T-helper 17 cell (primary cell): ENCODE measurements at places on chromosomes 5 and 9. TPM values are rescaled to one million over a fixed set of nuclear protein-coding genes. Genes with fewer than 3 reads are reported as not detected.

Gene PDZD2
- 3.0 TPM for total RNA-seq

Gene UNC13B
- total RNA-seq: 0.50 TPM

Gene LURAP1L
- total RNA-seq: 0.31 TPM

Gene SPAAR
- total RNA-seq: not detected

Gene PDE8B
- total RNA-seq: 0.29 TPM

Gene RIOK2
- total RNA-seq: 27.2 TPM

Gene PCDHGA3
- total RNA-seq: not detected

- no peaks in the 10 kb centered on the region for H3K36me3 ChIP-seq
- DNase-seq: no peak
- H3K27me3 ChIP-seq: peaks cover 14% of the 10 kb centered on the region
- H3K4me1 ChIP-seq: no peaks in the 10 kb centered on the region
- no peak overlapping the region for H3K27ac ChIP-seq
These were observed 26.4 kb upstream of the PRUNE2 start for GRCh38 chr9:76932265-76932664.

GRCh38 chr9:92467511-92467910 lies 14.8 kb downstream of the ASPN start:
- no peak for DNase-seq
- H3K27ac ChIP-seq: no peak overlapping the region
- H3K27me3 ChIP-seq: no peaks in the 10 kb centered on the region
- no peak overlapping the region for H3K4me3 ChIP-seq

DNA sequence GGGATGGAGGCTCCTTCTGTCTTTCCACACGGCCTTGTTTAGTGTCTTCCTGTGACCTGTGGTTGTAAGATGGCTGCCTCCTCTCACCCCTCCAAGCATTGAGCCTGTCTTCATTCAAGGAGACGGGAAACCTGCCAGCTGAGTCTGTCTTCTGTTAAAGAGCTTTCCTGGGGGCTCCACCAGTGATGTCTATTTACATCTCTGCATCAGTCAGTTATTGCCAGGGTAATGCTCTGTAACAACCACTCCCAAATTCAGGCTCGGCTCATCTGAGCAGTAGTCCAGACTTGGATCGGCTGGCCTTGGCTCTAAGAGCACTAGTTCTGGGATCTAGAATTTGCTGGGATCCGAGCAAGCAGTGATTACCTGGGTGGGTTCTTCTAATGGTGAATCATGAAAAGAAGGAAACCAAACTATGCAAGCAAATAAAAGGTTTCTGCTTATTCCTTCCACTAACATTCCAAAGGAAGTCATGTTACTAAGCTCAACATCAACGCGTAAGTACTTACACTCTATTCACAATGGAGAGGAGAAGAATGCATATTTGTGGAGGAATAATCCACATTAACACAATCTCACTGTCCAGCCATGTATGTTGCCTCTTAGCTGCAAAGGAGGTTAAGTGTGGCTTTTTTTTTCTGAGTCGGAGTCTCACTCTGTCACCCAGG lies 61.7 kb downstream of the GALNT12 start:
- H3K4me1 ChIP-seq: no peaks in the 10 kb centered on the region
- no peak for DNase-seq

DNA sequence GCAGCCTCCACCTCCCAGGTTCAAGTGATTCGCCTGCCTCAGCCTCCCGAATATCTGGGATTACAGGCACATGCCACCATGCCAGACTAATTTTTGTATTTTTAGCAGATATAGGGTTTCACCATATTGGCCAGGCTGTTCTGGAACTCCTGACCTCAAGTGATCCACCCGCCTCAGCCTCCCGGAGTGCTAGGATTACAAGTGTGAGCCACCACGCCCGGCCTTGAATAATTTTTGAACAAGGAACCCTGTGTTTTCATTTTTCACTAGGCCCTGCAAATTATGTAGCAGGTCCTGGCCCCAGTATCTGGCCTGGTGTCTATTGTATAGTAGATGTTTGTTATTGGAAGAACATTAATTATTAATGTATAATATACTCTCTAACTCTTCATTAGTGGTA lies 140.7 kb downstream of the PIK3R1 start:
- no peak overlapping the region for H3K4me3 ChIP-seq
- DNase-seq: no peak
- peaks cover 4% of the 10 kb centered on the region for H3K27me3 ChIP-seq
- H3K36me3 ChIP-seq: no peaks in the 10 kb centered on the region

DNA sequence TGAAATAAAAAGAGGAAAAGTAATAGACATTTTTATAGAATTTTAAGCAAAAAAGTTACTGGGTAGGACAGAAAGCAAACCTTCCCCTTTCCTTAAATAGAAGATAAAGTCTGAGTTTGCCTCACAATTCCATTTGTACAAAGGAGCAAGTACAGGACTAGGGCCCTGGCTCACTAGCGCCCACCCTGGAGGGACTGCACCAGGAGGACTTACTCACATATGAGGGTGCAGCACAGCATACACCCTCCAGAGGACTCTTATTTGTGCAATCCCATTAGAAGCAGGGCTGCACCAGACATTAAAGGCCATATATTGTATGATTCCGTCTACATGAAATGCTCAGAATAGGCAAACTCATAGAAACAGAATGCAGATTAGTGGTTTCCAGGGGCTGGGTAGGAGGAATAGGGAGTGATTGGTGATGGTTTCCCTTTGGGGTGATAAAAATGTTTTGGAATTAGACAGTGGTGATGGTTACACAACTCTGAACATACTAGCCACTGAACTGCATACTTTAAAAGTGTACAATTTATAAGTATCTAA lies 4.5 kb downstream of the REEP5 start:
- peak overlapping the region; percentile 82 for H3K27ac ChIP-seq
- no peak for DNase-seq
- peaks cover 48% of the 10 kb centered on the region for H3K4me1 ChIP-seq
- peak overlapping the region; percentile 46 for H3K4me3 ChIP-seq
- H3K27me3 ChIP-seq: no peaks in the 10 kb centered on the region

DNA sequence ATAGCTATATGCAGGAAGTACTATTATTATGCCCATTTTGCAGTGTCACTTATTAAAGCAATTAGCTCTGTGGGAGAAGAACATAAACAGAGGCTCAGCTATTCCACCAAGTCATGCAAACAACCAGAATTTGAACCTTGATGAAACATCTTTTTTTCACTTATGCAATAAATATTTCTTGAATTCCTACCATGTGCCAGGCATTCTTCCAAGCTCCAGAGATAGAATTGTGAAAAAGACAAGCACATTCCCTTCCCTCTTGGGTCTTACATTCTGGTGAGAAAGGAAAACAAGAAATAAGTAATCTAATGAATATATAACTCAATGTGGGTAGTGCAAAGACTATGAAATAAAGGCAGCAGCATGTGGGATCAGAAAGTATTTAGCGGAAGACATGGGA lies 32.1 kb upstream of the ADRB2 start:
- DNase-seq: no peak
- no peak overlapping the region for H3K27ac ChIP-seq
- H3K36me3 ChIP-seq: peaks cover 2% of the 10 kb centered on the region

GRCh38 chr9:136784997-136785361 lies 6.2 kb upstream of the TMEM141 start:
- no peak for DNase-seq
- H3K4me1 ChIP-seq: peaks cover 21% of the 10 kb centered on the region
- H3K27ac ChIP-seq: no peak overlapping the region
- H3K27me3 ChIP-seq: peaks cover 21% of the 10 kb centered on the region

- no peak for DNase-seq
- H3K36me3 ChIP-seq: no peaks in the 10 kb centered on the region
- H3K27me3 ChIP-seq: peaks cover 27% of the 10 kb centered on the region
- peaks cover 2% of the 10 kb centered on the region for H3K4me1 ChIP-seq
- no peak overlapping the region for H3K4me3 ChIP-seq
These were observed 54.4 kb downstream of the CMYA5 start for GRCh38 chr5:79743846-79744605.

DNA sequence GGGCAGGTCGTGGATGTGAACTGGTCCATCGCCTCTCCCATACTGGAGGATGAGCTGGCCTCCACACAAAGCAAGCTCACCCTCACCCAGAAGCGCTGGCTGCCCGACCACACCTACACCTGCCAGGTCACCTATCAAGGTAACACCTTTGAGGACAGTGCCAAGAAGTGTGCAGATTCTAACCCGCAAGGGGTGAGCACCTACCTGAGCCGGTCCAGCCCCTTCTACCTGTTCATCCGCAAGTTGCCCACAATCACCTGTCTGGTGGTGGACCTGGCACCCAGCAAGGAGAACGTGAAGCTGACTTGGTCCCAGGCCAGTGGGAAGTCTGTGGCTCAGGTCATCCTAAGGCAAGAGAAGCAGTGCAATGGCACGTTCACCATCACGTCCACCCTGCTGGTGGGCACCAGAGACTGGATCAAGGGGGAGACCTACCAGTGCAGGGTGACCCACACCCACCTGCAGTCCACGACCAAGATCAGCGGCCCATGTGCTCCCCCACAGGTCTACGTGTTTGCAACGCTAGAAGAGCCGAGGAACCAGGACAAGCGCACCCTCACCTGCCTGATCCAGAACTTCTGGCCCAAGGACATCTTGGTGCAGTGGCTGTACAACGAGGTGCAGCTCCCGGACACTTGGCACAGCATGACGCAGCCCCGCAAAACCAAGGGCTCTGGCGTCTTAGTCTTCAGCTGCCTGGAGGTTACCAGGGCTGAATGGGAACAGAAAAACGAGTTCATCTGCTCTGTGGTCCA lies 71.3 kb downstream of the INSL6 start:
- H3K36me3 ChIP-seq: peaks cover 3% of the 10 kb centered on the region
- no peak overlapping the region for H3K27ac ChIP-seq
- DNase-seq: no peak
- H3K4me3 ChIP-seq: no peak overlapping the region

DNA sequence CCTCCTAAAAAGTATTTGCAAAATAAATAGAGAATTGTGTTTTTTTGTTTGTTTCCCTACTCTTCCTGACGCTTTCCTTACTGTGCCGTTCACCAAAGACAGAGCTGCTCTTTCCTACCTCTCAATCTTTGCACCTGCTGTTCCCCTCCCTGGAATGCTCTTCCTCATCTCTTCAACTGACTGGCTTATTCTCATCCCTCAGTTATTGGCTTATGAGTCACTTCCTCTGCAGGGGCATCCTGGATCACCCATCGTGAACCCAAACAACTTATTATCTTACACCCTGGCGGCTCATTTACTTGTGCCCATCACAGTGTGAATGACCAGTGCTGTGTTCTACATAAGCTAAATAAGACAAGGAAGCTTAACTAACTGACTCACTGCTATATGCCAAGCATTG lies 36.1 kb upstream of the CCNG1 start:
- H3K27ac ChIP-seq: no peak overlapping the region
- no peaks in the 10 kb centered on the region for H3K4me1 ChIP-seq
- no peak overlapping the region for H3K4me3 ChIP-seq
- no peaks in the 10 kb centered on the region for H3K36me3 ChIP-seq
- peaks cover 25% of the 10 kb centered on the region for H3K27me3 ChIP-seq

DNA sequence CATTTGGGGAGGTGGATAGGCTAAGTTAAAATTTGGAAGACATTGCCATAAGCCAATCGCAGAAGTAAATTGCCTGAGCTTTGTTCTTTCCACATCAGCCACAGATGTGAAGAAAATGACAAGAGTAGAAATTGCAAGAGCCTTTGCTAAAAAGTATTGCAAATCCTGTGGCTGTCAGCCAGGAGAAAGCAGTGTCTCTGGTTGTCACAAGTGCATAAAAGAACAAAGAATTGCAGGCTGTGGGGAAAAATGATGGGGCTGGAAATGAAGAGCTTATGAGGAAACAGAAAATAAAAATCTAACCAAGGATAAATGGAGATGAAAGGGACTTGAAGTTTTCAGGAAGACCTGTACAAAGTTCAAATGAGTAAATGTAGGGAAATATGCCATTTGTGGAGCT lies 344.8 kb downstream of the CSNK1G3 start:
- no peak for DNase-seq
- no peak overlapping the region for H3K4me3 ChIP-seq
- H3K4me1 ChIP-seq: no peaks in the 10 kb centered on the region
- H3K36me3 ChIP-seq: no peaks in the 10 kb centered on the region

DNA sequence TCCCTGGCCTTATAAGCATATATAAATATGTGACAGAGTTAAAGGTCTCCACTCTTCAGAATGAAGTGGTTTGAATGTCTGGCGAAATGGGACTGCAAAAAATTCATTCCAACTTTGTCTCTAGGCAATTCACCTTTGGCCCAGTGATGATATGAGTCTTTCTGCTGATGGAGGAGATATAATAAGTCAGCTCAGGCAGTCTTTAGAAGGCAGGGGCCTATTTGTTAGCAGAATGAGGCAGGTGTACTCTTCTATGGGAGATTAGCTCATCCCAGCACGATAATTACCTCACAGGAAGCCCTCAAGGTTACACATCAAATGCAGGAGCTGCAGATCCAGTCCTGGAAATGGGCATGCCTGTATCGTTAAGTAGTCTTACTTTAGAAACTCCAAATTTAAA lies 300.5 kb downstream of the NR2F1-AS1 start:
- DNase-seq: no peak
- no peaks in the 10 kb centered on the region for H3K4me1 ChIP-seq
- no peak overlapping the region for H3K4me3 ChIP-seq
- no peaks in the 10 kb centered on the region for H3K36me3 ChIP-seq
- H3K27ac ChIP-seq: no peak overlapping the region

DNA sequence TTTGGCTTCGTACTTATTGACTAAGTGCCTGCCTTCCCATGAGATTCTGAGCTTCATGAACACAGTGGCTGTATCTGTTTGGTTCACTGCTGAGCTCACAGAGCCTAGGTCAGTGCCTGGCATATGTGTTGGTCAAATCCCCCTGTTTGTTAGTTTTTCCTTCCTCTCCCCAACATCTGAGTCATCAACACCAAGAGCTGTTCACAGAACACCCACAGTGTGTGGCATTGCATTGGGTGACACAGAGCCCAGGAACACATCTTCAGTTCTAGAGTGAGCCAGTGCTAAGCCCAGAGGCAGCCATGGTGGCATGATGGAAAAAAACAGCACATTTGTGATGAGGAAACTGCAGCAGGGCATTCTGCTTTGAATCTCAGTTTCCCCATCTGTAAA lies 294.6 kb downstream of the SEC61B start:
- no peak for DNase-seq
- peaks cover 29% of the 10 kb centered on the region for H3K27me3 ChIP-seq
- no peak overlapping the region for H3K27ac ChIP-seq
- peaks cover 3% of the 10 kb centered on the region for H3K4me1 ChIP-seq

DNA sequence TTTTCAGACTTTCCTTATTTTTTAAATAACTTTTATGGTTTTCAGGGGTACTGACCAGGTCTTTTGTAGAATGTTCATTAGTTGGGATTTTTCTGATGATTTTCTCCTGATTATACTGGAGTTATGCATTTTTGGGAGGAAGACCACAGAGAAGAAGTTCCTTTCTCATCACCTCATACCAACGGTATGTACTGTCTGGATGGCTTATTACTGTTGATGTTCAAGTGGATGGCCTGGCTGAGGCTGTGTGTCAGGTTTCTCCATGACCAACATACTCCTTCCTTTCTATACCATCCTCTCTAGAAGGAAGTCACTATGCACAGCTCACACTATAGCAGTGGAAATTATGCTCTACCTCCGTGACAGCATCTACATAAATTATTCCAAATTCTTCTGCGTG lies 71.1 kb upstream of the NR3C1 start:
- H3K27ac ChIP-seq: no peak overlapping the region
- H3K4me3 ChIP-seq: no peak overlapping the region
- H3K27me3 ChIP-seq: no peaks in the 10 kb centered on the region
- no peak for DNase-seq
- H3K36me3 ChIP-seq: no peaks in the 10 kb centered on the region

- peaks cover 3% of the 10 kb centered on the region for H3K36me3 ChIP-seq
- H3K4me1 ChIP-seq: no peaks in the 10 kb centered on the region
- no peaks in the 10 kb centered on the region for H3K27me3 ChIP-seq
- H3K4me3 ChIP-seq: no peak overlapping the region
- DNase-seq: no peak
These were observed 151.6 kb downstream of the SIL1 start for GRCh38 chr5:139046551-139046950.
